ENCODE measurements at places on chromosomes 13 and 19. TPM values are rescaled to one million over a fixed set of nuclear protein-coding genes. Genes with fewer than 3 reads are reported as not detected.

FPR1 gene
- 0.77 TPM for polyA plus RNA-seq

- no peaks in the 10 kb centered on the region for H3K27me3 ChIP-seq
- no peak overlapping the region for H3K4me3 ChIP-seq
- no peaks in the 10 kb centered on the region for H3K4me1 ChIP-seq
Measured at GRCh38 chr13:77480066-77480465, 55.4 kb upstream of the SCEL start.

- no peaks in the 10 kb centered on the region for H3K27me3 ChIP-seq
- H3K4me1 ChIP-seq = no peaks in the 10 kb centered on the region
- H3K4me3 ChIP-seq = no peak overlapping the region
- peaks cover 5% of the 10 kb centered on the region for H3K36me3 ChIP-seq
- no peak overlapping the region for H3K27ac ChIP-seq
Measured at GRCh38 chr13:101098873-101099272, 317.4 kb downstream of the NALCN start.

GRCh38 chr13:108657519-108657918, 28.1 kb downstream of the MYO16 start:
- no peaks in the 10 kb centered on the region for H3K27me3 ChIP-seq
- no peak overlapping the region for H3K27ac ChIP-seq
- H3K4me3 ChIP-seq = no peak overlapping the region
- no peak for DNase-seq
- H3K4me1 ChIP-seq = no peaks in the 10 kb centered on the region

- H3K36me3 ChIP-seq = peaks cover 7% of the 10 kb centered on the region
- H3K27me3 ChIP-seq = no peaks in the 10 kb centered on the region
- no peak overlapping the region for H3K4me3 ChIP-seq
- H3K4me1 ChIP-seq = no peaks in the 10 kb centered on the region
Measured at GRCh38 chr19:42275103-42275502, 6.1 kb downstream of the CIC start.

GRCh38 chr19:46218160-46218559, 11.4 kb upstream of the IGFL1 start:
- no peaks in the 10 kb centered on the region for H3K27me3 ChIP-seq
- no peaks in the 10 kb centered on the region for H3K4me1 ChIP-seq
- H3K36me3 ChIP-seq = no peaks in the 10 kb centered on the region
- no peak overlapping the region for H3K4me3 ChIP-seq
